LNCaP clone FGC (cell line): ENCODE measurements at places on chromosomes 3 and 15.

DNA sequence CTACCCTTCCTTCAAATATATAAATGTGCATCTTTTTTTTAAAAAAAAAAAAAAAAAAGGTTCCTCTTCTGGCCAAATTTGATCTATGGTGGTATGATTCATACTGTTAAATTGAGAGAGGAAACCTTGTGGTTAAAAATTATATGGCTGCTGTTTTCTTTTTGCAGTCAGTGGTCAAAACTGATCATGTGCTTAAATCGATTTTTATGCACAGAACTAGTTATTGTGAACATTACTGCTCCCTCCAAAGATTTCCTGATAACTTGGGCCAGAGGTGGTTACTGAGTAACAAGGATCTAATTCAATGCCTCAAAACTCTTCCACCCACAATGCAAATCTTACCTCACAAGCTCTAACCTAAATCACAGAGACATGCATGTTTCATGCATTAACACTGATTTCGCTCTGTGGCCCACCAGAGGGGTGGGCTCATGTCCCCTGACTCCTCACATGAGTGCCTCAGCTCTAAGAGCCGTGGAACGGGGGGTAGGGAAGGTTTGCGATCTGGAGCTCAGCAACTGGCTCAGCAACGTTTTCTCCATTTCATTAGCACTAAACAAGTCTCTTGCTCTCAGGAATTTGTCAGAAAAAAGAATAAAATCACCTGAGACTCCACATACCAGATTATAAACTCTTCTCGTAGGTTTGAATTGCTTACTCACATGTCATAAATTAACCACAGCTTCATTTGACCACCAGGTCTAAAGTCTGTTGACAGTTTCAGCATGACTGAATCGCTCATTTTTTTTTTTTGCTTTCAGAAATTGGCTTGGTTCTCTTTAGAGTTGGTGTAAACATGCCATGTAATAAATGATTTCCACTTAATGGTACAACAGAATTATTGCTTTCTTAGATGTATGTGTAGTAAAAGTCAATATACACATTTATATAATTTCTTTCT lies 280.4 kb downstream of the CD47 start:
- no peak for DNase-seq

DNA sequence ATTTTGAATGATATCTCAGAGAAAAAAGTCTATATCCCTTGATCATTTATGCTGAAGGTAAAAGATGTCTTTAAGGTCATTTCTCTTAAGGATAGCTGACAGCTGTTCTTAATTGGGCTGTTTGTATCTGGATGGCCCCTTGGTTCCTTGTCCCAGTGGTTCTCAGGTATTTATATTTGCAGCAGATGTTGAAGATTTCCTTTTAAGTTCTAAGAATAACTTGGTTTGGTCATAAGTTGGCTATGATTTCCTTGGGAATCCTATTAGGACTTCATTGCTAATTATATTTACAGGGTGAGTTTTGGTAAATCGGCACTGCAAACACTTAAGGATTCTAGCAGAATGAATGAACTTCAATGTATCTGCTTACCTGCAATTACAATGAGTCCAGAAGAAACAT lies 460.4 kb upstream of the SGO1 start:
- DNase-seq, result no peak

DNA sequence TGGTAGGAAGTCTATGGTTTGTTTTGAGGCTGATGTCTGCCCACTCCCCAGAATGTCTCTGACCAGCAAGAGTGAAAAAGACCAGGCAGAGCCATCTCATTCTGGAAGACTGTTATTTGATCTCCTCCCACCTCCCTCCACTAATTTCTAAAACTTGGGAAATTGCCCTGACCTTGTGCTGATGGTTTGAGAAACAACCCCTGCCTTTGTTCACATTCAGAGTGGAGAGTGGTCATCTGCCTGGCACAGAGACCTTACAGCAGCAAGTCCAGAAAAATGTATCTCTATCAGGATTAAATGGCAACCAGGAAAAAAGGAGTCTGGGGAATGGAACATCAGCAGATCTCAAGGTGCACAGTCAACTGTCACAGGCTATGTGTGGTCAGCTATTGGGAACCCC lies 25.7 kb downstream of the SPATA12 start:
- DNase-seq, result no peak

DNA sequence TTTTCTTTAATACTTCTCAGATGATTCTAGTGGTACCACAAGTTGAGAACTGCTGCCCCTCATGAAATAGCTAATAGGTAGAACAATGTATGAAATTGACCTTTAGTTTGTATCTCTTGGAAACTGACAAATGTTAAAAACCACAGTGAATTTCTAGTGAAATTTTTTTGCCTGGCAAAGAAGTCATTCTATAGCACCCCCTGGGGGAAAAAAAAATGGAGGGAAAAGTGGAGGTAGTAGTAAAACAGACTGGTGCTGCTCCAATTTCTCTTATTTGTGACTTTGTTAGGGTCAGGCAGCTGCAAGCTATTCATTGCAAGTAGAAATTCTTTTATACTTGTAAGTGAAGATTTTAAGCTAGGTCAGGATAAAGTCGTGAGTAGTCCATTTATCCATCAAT lies 605.0 kb downstream of the NLGN1 start:
- DNase-seq, result no peak

- DNase-seq, result peak; percentile 85
Observed at GRCh38 chr3:11479221-11479620, 164.5 kb downstream of the VGLL4 start.

GRCh38 chr3:135516143-135516542 lies 449.4 kb upstream of the PPP2R3A start:
- DNase-seq, result no peak

- peak; percentile 62 for DNase-seq
Observed at GRCh38 chr3:39150803-39151631, 2.4 kb downstream of the CSRNP1 start.

- DNase-seq, result no peak
Observed at GRCh38 chr3:129006864-129007263, 5.8 kb downstream of the EFCC1 start.
